Activated T-cell treated with anti-CD3 and anti-CD28 coated beads, Interleukin-2, amount 50 U/mL, for 1 hour (primary cell): ENCODE measurements at places on chromosomes 3 and 15.

- DNase-seq, result no peak
Measured at GRCh38 chr3:10823516-10823818, 7.4 kb downstream of the SLC6A11 start.

DNA sequence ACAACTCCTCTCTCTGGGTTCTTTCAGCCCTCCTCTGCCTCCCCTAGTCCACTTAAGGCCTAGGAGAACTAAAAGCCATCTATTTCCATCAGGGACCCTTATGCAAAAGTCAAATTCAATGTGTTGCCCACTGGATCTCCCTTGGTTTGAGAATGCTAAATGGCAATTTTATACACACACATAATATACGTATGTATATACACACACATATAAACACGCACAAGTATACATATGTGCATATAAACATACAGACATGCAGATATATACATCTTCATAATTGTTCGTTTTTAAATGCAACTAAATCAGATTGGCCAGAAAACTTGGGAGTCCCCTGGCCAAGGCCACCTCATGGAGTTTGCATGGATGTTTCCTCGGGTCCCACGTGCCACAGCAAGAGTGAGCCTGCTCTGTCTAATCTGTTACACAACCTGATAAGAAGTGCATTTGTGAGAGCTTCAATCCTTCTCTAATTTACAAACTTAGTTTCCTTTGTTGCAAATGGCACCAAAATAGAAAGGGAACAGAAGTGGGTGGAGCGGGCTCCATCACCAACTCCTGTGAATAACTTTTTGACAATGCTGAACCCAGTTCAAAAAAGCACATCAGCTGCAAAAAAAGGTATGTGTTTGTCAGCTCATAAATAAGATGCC lies 84.2 kb downstream of the FOXP1 start:
- DNase-seq, result no peak

DNA sequence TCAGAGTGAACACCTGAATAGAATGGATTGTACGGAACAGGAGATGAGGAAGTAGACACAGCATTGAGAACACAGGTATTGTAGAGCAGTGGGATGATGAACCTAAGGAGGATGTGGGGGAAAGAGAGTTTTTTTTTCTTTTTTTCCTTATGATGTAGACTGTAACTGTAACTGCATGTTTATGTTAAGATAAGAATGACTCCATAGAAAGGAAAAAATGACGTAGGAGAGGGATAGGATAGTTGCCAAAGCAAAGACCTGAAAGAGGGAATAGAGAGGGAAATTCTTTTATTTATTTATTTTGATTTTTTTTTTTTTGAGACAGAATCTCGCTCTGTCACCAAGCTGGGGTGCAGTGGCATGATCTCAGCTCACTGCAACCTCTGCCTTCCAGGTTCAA lies 33.2 kb downstream of the APH1B start:
- no peak for DNase-seq

DNA sequence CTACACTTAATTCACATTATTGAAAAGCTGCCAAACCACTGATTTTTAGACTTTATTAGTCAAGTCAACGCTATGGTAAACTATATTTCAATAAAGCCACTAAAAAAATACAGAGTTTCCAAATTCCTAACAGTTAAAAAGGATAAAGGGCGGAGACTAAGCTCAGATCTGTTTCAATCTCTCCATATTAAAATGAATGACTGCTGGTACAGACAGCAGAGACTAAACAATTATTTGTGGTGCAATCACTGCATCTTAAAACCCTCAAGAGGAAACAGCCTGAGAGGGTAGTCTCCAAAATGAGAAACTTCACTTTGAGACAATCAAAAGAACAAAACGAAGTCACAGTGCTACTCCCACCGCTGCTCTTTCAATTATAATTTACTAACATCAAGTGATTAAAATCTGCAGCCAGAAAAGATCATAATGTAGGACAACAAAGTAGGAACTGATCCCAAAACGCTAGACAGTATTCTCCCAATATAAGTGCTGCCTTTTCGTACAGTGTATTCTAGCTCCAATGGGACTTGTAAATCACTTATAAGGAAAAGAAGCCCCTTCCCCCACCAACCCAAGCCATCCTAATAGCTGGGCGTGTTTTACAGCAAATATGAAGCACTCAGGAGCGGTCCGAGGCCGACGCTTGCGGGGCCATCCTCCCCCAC lies 1.2 kb downstream of the UBP1 start:
- no peak for DNase-seq

DNA sequence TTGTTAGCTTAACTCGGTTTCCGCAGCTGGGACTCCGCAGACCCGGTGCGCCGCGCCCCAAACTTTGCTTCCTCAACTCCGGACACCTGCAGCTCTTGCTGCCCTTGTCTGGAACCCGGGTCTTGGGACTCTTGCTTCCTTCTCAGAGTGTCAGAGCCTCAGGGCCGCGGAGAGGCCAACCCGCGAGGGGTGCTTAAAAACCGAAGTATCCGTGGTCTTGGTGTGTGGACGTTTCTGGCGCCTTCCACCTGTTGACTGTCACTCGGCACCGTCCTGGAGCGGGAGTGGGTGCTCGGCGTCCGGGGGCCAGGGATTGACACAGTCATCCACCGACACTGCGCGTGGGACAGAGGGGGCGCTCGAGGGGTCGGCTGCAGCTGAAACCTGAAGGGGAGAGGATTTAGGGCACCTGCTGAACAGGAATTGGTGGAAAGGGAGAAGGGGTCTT lies 386 bp downstream of the SQOR start:
- peak; percentile 71 for DNase-seq

GRCh38 chr3:861721-862120 lies 231.1 kb upstream of the CNTN6 start:
- DNase-seq, result no peak

DNA sequence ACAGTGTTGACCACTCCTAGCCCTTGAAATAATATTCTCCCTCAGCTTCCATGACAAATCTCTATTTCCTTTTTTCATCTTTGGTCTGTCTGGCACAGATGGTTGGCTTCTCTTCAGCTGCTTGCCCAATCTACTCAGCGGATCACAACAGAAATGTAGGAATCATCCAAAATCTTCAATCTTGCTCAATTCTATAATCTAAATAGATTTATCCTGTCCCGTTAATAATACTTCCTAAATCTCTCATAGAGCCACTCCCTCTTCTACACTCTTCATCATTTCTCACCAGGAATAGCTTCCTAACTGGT lies 3.8 kb downstream of the PEAK1 start:
- no peak for DNase-seq

- no peak for DNase-seq
Measured at GRCh38 chr3:23991683-23992628, 46.9 kb downstream of the NR1D2 start.

- DNase-seq, result no peak
Measured at GRCh38 chr3:62502315-62503300, 129.3 kb upstream of the FEZF2 start.

GRCh38 chr15:74884428-74885223 lies 5.2 kb upstream of the MPI start:
- no peak for DNase-seq

GRCh38 chr3:111668888-111669488 lies 73.8 kb upstream of the ZBED2 start:
- no peak for DNase-seq

- DNase-seq, result no peak
Measured at GRCh38 chr15:68852461-68852860, 31.8 kb upstream of the ANP32A start.

GRCh38 chr15:56667517-56667916 lies 65.8 kb downstream of the ZNF280D start:
- DNase-seq, result no peak

DNA sequence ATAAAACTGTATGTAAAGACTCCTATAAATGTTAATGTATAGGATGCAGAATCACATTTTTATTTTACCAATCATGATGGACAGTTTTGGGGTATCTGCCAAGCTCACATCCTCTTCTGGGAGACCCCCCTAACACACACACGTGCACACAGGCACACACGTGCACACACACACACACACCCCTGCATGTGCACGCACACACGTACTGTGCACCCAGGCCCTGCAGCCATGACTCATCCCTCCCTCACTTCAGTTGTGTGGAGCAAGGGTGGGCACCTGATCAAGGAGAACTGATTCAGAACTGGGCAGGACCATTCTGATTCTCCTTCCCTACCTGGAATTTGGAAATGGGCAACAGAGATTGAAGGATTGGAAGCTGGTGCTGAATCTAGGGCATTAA lies 16.0 kb upstream of the MINDY4B start:
- DNase-seq, result no peak

- DNase-seq, result no peak
Measured at GRCh38 chr15:70722266-70723121, 40.9 kb downstream of the UACA start.

DNA sequence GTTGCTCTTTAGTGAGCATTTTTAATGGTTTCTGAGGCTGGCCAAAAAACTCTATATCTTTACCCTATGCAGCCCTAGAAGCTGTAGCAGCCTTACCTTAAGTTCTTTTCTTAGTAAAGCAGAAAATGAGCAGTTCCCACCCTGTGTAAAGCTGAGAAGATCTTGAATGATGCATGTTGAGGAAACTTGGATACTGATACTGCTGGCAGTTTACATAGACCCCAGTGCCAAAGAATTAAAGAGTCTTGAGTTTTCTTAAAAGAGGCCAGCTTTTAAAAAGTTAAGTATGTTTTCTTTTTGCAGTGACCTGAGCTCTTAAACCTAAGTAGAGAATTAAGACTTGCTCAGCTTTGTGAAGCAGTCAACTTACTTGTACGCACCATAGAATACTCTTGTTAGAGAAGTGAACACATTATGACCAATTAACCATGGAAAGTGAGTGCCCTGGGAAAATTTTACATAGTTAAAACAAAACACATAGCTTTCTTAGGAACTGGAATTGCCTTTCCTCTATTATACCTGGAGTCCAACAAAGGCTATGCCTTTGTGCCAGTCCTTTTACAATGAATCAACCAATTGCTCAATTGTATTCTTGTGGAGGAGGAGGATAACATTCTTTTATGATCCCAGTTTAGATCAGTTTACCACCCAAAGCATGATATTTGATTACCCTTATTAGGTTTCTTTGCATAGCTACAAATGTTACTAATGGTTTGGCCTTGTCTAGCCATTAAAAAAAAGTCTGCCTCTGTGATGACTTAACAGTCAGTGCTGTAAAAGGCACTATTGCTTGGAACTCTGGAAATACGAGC lies 28.4 kb downstream of the PLS1 start:
- DNase-seq, result no peak

DNA sequence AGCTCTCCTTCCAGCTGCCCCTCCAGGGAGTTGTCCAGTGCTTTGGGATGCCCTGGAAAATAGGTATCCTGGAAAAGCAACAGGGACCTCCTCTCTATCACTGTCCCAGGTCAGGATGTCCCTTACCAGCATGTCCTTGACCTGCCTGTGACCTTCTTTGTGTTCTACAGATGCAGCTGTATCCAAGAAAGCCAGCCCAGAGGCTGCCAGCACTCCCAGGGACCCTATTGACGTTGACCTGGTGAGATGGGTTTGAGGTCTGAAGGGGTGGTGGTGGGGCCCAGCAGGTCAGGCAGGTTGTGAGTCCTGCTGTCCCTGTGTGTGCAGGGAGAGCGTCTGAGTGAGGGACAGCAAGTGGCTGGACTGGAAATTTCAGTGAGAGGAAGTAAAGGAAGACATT lies 30.2 kb downstream of the PML start:
- no peak for DNase-seq

GRCh38 chr3:40206522-40206921 lies 103.0 kb upstream of the EIF1B start:
- no peak for DNase-seq

DNA sequence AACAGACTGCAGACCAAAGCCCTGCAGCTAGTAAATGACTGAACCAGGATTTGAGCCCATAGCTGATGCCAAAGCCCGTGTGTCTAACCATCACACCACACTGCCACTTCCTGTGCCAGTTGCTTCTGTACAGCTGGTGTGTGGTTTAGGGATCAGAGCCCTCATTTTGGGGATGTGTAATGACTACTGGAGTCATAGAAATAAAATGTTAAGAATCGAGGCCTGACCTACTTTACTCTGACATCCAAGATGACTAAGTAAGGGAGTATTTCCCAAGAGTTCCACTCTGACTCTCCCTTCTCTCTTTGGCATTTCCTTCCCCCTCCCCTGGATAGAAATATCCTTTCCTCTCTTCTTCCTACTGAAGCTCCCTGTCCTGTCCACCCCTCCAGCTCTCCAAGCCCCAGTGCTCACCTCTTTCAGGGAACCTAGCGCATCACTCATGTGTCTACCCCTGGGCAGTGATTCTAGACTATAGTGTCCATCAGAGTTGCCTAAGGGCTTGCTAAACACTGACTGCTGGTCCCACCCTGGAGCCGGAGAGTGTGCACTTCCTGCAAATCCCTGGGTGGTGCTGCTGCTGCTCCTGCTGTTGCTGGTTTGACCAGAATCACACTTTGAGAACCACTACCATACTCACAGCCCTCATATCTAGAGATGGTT lies 53.8 kb downstream of the MGLL start:
- no peak for DNase-seq

GRCh38 chr15:57330619-57331340 lies 45.5 kb upstream of the CGNL1 start:
- no peak for DNase-seq

GRCh38 chr3:8841472-8841871 lies 72.1 kb upstream of the OXTR start:
- DNase-seq, result no peak

DNA sequence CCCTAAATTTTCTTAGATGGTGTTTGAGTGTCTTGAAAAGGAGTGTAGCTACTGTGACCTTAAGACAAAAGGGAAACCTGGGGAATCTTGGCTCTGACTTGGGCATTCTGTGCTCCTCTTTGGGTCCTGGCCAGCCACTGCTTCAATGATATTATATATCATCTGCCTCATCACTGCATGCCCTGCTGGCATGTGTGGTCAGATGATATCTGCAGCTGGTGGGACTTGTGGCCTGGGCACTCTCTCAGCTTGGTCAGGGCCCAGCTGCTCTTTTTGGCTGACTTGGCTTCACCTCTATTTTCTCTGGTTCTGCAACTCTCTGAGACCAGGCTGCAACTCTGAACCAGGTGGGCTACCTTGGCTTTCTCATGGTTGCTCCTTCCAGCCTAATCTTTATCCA lies 446.1 kb upstream of the RARB start:
- no peak for DNase-seq
